ENCODE measurements at places on chromosomes 16 and 17.

- DNase-seq = no peak
Measured at GRCh38 chr16:52408191-52408845, 138.6 kb downstream of the TOX3 start.

DNA sequence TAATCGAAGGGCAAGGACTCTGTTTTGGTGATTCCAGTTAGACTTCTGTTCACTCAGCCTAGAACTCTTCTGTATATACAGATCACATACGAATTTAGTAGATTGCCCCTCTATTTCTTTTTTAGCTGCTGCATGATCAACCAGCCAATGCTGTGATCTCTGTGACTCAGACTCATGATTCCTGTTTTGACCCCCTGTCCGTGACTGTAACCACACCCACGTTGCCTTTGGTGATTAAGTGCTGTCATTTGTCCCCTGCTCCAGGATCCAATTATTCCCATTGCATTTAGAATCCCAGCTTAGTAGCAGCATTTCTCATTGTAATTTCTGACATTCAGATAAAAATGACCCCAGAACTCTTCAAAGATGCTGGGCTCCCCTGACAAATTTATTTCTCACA, 545.7 kb downstream of the NPIPA7 start:
- no peak for DNase-seq

GRCh38 chr17:63996430-63997182, 1.5 kb upstream of the PRR29 start:
- DNase-seq = no peak

DNA sequence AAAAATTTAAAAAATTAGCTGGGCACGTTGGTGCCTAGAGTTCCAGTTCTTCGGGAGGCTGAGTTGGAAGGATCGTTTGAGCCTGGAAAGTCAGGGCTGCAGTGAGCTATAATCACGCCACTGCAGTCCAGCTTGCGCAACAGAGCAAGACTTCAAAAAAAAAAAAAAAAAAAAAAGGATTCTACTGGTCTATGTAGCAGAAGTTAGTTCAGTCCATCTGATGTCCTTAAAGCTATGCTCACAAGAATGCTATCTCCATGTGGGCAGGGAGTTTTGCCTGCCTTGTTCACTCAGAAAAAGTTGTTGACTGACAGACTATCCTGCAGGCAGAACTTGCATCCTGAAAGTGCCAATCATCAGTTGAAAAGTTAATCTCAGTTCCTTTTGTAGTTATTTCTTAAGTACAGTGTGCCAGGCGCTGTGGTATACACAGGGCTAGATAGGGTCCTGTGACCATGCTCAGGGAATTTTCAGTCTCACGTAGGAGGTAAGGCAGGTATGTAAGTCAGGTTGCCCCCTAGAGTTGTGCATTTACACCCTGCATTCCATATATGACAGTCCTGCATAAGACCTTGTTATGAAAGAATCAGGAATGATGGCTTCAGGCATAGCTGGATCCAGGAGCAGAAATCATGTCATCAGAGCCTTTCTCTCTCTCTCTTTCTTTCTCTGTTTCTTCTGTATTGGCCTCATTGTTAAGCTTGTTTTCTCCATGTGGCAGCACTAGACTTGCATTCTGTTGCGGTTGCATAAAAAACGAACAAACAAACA, 7.6 kb downstream of the SYT17 start:
- no peak for DNase-seq

DNA sequence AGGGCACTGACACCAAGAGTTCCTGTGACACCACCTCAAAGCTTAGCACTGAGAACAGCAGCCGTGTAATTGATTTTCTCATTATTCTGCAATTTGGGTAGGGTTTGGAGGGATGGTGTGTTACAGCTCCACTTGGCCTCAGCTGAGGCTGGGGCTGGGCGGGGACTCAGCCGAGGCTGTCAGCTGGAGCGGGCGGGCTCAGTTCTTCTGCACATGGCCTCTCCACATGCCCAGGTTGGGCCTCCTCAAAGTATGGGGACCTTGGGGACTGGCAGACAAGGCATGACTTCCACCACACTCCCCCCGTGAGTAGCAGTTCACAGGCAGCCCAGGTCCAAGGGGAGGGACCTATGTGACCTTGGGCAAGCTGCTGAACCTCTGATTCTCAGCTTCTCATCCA, 171.5 kb downstream of the IRF8 start:
- DNase-seq = no peak

- no peak for DNase-seq
Measured at GRCh38 chr17:21089933-21090901, 36.5 kb upstream of the DHRS7B start.

DNA sequence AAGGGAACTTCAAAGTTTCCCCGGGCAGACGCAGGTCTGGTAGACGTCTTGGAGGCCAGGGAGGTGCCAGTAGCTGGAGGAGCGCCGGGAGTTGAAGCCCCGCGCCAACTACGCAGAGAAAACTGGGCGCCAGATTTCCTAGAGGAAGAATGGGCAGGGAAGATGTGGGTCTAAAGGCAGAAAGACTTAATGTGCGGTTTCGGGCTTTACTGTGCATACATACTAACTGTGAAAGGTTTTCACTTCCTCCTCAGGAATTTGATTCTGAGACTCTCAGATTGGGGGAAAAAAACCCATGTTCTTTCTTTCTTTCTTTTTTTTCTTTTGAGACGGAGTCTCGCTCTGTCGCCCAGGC, 331 bp upstream of the ZNF287 start:
- no peak for DNase-seq

DNA sequence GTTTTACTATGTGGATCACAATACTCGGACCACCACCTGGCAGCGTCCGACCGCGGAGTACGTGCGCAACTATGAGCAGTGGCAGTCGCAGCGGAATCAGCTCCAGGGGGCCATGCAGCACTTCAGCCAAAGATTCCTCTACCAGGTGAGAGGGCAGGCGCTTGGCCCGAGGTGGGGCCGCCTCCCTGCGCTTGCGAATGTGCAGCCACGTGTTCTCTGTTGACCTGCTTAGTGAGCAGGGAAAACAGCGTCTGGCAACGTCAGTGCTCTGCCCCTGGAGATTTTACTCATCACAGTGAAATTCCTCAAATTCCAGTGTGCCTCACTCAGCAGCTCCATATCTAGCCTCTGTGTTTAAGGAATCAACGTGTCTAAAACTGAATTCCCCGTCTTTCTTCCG, 33.4 kb upstream of the CLEC18A start:
- no peak for DNase-seq

- DNase-seq = no peak
Measured at GRCh38 chr16:16071631-16072244, 122.3 kb downstream of the ABCC1 start.

GRCh38 chr16:50198802-50199403, 45.8 kb downstream of the TENT4B start:
- DNase-seq = no peak

DNA sequence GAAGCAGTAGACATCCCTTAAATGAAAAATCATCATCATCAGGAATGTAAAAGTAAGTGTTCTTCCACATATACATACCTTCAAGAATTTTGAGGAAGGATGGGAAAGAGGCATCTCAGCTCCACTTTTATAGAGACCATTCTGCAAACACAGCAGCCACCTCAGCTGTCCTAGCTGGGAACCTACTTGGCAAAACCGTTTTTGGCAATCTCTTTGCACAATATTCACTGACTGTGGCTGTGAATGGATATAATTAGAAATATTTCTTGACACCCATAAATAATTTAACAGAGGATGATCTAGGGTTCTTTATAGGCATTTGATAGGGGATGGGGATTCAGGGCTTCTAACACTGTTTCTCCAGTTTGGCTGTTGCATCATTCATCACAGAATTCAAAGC, at the start of gene MYH4:
Gene MYH4, minus strand, starts transcription at position 101 of the 400 bp plus-strand sequence. CDS start 2,814 bp downstream, outside the sequence.
- no peak for DNase-seq

DNA sequence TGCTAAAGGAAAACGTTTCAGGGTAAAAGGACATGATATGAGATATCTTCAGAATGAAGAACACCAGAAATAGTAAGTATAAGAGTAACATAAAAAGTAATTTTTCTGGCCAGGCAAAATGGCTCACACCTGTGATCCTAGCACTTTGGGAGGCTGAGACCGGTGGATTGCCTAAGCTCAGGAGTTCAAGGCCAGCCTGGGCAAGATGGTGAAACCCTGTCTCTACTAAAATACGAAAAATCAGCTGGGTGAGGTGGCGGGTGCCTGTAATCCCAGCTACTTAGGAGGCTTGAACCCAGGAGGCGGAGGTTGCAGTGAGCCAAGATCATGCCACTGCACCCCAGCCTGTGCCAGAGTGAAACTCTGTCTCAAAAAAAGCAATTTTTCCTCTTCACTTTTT, 56.6 kb upstream of the NFAT5 start:
- DNase-seq = no peak

DNA sequence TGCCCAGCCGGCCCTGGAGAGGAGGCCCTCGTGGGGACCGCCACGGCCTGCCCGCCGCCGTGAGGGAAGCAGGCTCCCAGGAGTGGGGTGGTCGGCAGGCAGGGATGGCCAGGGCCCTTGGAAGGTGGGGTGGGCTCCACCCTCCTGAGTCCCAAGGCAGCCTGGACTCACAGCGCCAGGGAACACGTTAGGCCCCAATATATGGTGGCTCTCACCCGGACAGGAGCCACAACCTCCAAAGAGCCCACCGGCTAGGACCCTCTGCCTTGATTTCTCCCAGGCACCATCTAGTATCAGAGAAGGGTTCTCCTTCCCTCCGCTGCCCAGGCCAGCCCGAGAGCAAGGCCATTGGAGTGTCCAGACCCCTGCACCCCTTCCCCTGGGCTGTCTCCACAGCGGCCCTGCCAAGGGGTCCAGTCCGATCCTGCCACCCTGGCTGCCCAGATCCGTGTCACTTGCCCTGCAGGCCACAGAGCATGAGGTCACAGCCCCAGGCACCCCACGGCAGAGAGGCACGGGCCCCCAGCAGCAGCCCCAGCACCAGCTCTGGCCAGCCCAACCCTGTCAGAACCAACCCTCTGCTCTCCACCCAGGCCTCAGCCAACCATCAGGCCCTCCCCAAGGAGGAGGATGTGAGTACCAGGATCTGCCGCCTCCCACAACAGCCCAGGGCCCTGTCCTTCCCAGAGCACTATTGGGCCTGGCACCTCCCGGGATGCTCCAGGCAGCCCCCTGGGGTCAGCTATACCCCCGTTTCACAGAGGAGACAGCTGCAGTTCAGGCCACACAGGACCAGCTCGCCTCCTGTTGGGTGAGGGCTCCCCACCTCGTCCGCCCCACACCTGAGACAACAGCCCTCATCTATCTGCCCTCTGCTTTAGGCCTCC, 1.1 kb upstream of the AXIN1 start:
- no peak for DNase-seq

GRCh38 chr16:4994719-4995434, 36.7 kb downstream of the SEC14L5 start:
- DNase-seq = no peak

- no peak for DNase-seq
Measured at GRCh38 chr16:73413091-73413829, 365.3 kb upstream of the ZFHX3 start.

DNA sequence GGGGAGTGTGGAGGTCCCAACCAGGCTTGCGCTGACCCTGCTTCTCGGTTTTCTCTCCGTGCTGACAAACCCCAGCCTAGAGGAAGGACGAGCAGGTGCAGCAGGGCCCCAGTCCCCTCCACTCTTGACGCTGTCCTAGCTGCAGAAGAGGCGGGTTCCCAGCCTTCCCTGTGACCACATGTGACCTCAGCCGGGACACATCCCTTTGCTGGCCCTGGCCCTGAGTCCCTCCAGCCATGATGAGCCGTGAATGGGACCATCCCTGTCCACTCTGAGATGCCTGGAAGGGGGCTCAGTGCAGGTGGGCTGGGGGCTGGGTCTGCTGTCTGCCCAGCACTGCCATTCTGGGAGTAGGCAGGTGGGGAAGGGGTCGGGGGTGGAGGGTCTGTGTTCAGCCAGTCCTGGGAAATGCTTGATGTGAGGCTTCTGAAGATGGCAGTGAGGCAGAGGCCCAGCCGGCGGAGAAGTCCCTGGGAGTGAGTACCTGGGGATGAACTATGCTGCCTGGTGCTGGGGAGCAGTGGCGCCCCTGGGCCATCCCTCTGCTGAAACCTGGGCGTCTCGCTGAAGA, 1.9 kb upstream of the TUBB3 start:
- no peak for DNase-seq

DNA sequence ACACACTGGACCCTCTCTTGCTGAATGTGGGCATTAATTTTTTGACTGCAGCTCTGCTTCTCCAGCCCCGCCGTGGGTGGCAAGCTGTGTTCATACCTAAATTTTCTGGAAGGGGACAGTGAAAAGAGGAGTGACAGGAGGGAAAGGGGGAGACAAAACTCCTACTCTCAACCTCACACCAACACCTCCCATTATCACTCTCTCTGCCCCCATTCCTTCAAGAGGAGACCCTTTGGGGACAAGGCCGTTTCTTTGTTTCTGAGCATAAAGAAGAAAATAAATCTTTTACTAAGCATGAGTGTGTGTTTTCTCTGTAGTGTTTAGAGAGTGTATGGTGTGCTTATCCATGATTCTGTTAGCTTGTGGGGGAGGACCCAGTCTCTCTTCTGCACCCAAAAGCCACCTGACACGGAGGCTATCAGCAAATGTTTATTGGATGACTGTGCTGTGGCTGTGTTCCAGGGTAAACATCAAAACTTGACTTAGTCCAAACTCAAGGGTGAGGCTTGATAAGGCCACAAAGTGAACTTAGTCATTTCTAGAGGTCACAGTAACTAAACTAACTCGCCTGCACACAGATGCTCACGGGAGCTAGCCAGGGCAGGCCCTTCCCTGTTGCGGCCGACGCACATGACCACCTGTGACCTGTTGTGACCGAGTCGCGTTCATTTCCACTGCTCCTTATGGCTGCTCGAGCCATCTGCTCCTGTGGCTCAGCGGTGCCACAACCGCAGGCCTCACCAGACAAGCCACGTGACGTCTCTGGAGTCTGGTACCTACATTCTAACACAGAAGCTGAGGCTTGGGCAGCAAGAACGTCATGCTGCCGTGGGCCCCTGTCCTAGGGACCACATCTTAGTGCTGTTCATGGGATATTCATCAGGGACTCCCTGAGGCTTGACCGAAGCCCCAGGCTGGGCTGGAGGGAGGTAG, 9.8 kb upstream of the MED11 start:
- no peak for DNase-seq

DNA sequence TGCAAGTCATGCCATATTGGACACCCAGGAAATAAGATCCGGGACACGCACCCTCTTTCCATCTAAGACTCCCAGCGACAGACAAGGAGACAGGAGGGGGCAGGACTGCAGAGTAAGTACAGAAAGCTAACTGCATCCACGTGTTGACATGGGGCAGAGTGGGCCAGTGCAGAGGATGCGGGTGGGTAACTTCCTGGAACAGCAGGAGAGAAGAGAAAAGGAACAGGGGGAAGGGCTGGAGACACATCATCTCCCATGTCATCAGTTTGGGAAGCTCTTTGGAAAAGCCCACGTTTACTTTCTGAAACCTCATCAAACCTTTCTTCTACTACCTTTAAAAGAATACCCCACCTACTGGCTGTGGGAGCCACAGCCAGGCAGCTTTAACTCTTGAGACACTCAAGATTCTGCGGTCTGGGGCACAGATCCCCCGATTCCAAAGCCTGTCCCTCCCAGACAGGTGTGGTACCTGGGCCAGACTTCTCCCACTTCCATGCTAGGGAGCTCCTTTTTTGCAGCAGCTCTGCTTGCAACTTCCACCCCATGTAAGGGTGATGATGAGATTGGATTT, 273.5 kb upstream of the RPL38 start:
- DNase-seq = no peak

- no peak for DNase-seq
Measured at GRCh38 chr17:80924807-80925610, 66.6 kb upstream of the CHMP6 start.

- DNase-seq = no peak
Measured at GRCh38 chr16:12674071-12674470, 129.6 kb downstream of the CPPED1 start.

GRCh38 chr16:23700509-23700908, 12.5 kb downstream of the ERN2 start:
- no peak for DNase-seq
